Naive B cell (primary cell): ENCODE measurements at places on chromosomes 2 and 18. TPM values are rescaled to one million over a fixed set of nuclear protein-coding genes. Genes with fewer than 3 reads are reported as not detected.
A peak's percentile ranks its signal among the peaks of the same experiment; 100 is the strongest.

DNA sequence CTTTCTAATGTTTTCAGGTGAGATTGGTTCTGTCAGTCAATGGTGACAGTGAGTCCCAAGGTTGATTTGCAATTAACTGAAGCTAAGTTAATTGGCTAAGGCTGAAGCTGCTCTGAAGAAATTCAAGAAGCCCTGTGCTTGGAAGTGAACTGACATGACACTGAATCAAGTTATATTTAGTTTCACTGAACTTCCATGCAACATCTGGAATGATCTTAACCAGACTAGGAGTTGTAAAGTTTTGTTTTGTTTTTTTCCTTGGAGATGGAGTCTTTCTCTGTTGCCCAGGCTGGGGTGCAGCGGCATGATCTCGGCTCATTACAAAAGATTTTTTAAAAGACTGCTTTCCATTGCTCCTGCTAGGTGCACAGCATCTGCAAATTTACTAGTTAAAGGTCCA, 11.4 kb downstream of the SERPINB5 start:
- no peak overlapping the region for H3K27ac ChIP-seq

DNA sequence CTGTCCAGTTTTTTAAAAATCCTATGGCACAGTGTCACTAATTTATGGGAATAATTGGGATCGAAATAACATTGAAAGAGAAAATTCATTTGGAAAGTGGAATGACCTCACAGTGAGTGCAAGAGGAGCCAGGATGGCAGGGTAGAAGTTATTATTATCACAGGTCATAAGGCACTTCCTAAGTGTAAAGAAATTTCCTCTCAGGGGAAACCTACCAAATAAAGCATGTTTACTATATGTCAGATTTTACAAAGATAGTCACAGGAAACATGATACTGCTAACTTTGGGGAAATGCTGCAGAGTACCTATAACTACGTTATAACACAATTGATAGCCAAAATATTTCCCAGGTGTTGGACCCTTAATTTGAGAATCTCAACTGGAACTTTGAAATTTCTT, 226.3 kb upstream of the SMAD7 start:
- no peak overlapping the region for H3K27ac ChIP-seq
- no peaks in the 10 kb centered on the region for H3K36me3 ChIP-seq
- no peak for DNase-seq
- peaks cover 18% of the 10 kb centered on the region for H3K4me1 ChIP-seq

- H3K27me3 ChIP-seq, result no peaks in the 10 kb centered on the region
- H3K4me3 ChIP-seq, result no peak overlapping the region
- no peak overlapping the region for H3K27ac ChIP-seq
- no peaks in the 10 kb centered on the region for H3K4me1 ChIP-seq
Measured at GRCh38 chr2:158599609-158600008, 142.9 kb downstream of the PKP4 start.

DNA sequence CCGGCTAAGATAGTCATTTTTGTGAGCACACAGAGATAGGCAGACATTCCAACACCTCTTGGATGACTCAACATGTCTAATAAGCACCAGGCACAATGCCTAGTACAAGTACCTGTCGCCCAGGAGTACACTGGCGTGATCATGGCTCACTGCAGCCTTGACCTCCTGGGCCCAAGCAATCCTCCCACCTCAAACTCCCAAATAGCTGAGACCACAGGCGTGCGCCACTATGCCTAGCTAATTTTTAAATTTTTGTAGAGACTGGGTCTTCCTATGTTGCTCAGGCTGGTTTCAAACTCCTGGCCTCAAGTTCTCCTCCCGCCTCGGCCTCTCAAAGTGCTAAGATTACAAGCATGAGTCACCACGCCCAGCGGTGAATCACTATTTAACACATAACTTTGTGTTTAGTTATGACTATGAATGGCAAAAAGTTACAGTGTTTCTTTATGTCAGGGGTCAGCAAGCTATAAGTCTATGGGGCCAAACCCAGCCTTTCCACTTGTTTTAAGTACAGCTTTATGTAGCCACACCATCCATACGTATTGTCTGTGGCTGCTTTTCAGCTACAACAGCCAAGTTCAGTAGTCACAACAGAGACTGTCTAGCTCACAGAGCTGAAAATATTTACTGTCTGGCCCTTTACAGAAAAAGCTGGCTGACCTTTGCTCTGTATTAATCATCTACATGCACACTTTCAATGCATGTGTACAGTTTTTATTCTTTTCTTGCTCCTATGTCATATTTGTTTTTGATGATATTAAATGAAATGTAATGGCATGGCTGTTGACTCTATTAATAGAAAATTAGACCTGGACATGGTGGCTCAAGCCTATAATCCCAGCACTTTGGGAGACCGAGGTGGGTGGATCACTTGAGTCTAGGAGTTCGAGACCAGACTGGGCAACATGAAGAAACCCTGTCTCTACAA, 18.7 kb downstream of the ORC2 start:
- DNase-seq, result no peak
- peak overlapping the region; percentile 85 for H3K27ac ChIP-seq
- no peaks in the 10 kb centered on the region for H3K4me1 ChIP-seq
- no peaks in the 10 kb centered on the region for H3K27me3 ChIP-seq
- no peak overlapping the region for H3K4me3 ChIP-seq

DNA sequence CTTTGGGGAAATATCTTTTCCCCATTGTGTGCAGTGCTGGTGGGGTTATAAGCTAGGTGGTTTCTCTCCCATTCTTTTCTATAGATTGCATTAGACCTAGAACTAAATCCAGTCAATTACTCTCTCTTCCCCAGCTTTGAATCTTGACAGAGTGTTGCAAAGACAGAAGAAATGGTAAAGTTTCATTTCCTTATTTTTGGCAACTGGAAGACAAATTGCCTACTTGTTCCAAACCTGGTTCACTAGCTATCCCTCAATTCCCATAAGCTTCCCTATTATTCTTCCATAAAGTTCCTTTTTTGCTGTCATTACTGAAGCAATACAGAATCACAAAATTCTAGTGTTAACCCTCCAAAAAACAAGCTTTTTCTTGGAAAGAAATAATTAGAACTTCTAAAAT, 94.0 kb upstream of the ITGA4 start:
- no peak overlapping the region for H3K4me3 ChIP-seq
- no peaks in the 10 kb centered on the region for H3K36me3 ChIP-seq
- no peak overlapping the region for H3K27ac ChIP-seq
- H3K4me1 ChIP-seq, result peaks cover 13% of the 10 kb centered on the region
- H3K27me3 ChIP-seq, result no peaks in the 10 kb centered on the region

DNA sequence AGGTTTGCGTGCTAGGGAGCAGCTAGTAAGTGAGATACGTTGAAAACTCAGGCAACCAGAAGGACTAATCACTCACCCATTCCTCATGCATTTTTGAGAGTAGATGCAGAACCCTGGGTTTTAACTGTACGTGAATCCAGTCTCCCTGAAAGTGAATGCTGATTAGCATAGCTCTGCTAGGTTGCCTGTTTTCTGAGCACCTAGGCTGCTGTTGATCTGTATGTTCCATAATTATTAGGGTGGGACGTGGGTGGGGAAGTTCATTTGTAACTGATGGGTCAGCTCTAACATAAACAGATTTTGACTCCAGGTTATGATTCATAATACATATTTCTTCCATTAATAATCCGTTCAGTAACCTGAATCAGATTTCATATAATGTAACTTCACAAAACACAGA, 379.0 kb upstream of the FANCL start:
- H3K27ac ChIP-seq, result no peak overlapping the region
- H3K27me3 ChIP-seq, result no peaks in the 10 kb centered on the region
- no peaks in the 10 kb centered on the region for H3K4me1 ChIP-seq
- H3K36me3 ChIP-seq, result no peaks in the 10 kb centered on the region

- no peaks in the 10 kb centered on the region for H3K27me3 ChIP-seq
- no peaks in the 10 kb centered on the region for H3K36me3 ChIP-seq
- H3K27ac ChIP-seq, result no peak overlapping the region
- no peak overlapping the region for H3K4me3 ChIP-seq
Measured at GRCh38 chr18:37712776-37713175, 147.2 kb upstream of the CELF4 start.

- no peaks in the 10 kb centered on the region for H3K27me3 ChIP-seq
- DNase-seq, result no peak
- H3K27ac ChIP-seq, result no peak overlapping the region
- H3K4me1 ChIP-seq, result peaks cover 20% of the 10 kb centered on the region
- H3K36me3 ChIP-seq, result peaks cover 5% of the 10 kb centered on the region
Measured at GRCh38 chr2:232139786-232140562, 178.5 kb downstream of the DIS3L2 start.

- no peak overlapping the region for H3K27ac ChIP-seq
- H3K36me3 ChIP-seq, result no peaks in the 10 kb centered on the region
- no peak for DNase-seq
- no peak overlapping the region for H3K4me3 ChIP-seq
- H3K27me3 ChIP-seq, result no peaks in the 10 kb centered on the region
Measured at GRCh38 chr18:64271246-64271645, 122.4 kb upstream of the LINC00305 start.

GRCh38 chr2:101337877-101338276, 29.4 kb upstream of the RNF149 start:
- H3K4me3 ChIP-seq, result no peak overlapping the region
- no peak overlapping the region for H3K27ac ChIP-seq
- DNase-seq, result no peak

Gene LBH
- 227 TPM for polyA plus RNA-seq

Gene NRBP1
- polyA plus RNA-seq, result 45.3 TPM

Gene CRYGC
- not detected for polyA plus RNA-seq

Gene TTC27
- polyA plus RNA-seq, result 24.2 TPM
